ENCODE measurements at places on chromosomes 1 and 21. TPM values are rescaled to one million over a fixed set of nuclear protein-coding genes. Genes with fewer than 3 reads are reported as not detected.
A peak's percentile ranks its signal among the peaks of the same experiment; 100 is the strongest.

DNA sequence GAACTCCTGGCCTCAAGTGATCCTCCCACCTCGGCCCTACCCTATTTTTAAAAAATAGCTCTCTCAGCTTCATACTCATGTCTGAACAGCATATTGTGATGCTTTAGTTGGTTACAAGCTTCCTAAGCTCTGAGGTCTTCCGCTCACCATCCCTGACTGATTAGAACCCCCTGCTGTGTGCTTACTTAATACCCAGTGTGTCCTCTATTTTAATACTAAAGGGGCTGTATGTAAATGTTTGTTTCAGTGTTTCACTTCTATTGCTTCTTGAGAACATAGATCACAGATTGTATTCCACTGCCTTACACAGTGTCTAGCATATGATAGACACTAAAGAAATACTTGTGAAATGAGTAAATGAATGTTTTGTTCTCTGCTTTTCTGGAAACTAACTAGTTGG is 29.8 kb downstream of the ZYG11B start:
- DNase-seq, result no peak

Gene DHX9
- total RNA-seq, result 73.0 TPM

- peak; percentile 12 for DNase-seq
Observed at GRCh38 chr1:92990828-92991227, 29.6 kb upstream of the DIPK1A start.

GRCh38 chr1:241518476-241519307 is 863 bp downstream of the FH start:
- DNase-seq, result no peak

DNA sequence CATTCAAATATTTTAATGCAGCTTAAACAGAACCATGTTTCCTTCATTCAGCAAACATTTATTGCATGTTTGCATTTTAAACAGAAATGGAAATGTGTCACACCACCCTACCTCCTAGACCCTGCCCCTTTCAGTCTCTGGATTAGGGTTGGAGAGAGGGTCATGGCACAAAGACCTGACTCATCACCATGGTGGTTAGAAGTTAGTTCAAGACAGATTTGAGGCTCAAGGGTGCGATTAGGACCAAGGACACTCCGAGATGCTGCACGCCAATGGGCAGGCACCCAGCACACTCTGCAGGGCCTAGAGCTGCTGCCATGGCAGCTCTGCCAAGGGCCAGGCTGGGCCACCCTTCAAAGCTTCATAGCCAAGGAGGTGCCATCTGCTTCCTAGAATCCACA is 86.9 kb downstream of the NAV1 start:
- no peak for DNase-seq

DNA sequence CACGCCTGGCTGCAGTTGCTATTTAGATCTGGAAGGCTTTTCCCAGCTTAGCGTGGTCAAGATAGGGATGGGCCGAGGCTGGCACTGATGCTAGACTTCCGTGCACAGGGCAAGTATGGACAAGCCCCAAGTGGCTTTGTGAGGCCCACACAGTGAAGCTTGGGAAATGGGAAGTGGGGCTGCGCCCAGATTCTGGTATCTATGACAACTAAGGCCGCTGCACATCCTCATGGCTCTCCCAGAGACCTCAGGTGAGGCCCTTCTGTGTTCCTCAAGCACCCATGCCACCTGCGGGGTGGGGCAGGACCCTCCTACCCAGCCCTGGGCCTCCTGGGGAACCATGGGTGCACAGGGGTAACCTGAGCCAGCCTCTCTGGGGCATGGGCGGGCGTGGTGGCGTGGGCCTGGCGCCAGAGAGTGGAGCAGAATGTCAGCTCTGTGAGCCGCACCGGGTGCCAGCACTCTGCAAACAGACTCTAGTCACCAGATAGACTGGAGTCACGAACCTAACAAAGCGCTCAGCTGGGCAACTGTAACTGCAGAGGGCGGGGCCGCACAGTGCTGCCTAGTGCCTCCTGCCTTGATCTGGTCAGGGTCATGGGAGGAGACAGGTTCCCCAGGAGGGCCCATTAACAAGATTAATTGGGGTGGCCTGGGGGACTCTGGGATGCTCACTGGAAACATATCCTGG is 46.4 kb downstream of the ELF3 start:
- no peak for DNase-seq

Gene GCSAML
- 0.83 TPM for total RNA-seq

GRCh38 chr1:24266398-24266941 is 52.7 kb upstream of the GRHL3 start:
- DNase-seq, result no peak

- no peak for DNase-seq
Observed at GRCh38 chr1:88741413-88741812, 57.3 kb downstream of the PKN2 start.

Gene CHIA
- total RNA-seq, result not detected

- no peak for DNase-seq
Observed at GRCh38 chr1:241180569-241180968, 176.4 kb downstream of the RGS7 start.

Gene CALML6
- total RNA-seq, result not detected

DNA sequence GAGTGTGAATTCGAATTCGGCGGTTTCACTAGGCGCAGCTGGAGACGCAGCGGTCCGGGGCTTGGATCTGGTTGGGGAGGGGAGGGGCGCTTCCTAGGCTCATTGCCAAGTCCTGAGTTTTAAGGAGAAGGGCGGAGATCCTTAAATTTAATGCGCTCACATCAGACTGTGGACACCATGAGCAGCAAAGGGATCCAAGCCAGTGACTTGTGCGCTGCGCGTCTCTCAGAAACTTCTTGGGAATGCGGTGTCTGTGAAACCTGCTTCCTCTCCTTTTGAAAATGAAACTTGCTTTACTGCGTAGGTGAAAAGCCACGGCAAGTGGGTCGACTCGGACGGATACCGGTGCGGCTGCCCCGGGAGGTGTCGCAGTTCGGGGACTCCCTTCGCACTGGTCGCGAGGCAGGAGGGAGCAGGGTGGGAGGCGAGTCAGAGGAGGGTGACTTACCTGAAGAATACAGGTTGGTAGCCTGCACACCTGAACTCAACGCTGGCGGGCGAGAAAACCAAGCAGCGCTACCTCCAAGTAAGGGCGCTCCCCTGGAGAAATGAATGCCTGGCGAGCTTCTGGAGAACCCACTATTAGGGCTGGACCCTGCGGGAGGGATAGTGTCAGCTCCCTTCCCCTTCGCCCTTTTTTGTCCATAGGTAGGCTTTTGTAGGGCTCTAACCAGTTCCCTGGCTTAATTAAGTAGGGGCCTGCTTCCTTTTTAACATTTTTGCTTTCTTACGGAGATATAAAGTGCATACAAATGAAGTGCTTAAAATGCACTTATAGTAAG is 992 bp downstream of the TENT5C start:
- DNase-seq, result no peak

- DNase-seq, result no peak
Observed at GRCh38 chr1:22673486-22674409, 20.7 kb downstream of the C1QB start.

Gene CSF3R
- 6.6 TPM for total RNA-seq

DNA sequence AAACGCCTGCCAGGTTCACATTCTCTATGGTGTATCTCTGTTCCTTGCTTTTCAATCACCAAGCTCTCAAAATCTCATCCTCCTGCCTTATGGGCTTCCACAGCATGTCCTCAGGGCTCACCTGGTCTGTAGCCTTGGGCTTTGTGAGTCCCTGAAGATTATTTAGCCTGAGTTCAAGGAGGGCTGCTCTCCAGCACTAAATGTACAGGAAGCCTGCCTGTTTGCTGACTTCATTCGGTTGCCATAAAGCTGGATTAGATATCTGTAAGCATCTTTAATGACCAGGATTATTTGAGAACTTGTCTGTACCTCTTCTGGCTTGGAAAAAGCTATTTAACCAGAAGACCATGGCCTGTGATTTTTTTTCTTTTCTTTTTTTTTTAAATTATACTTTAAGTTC is 6.9 kb upstream of the REG4 start:
- no peak for DNase-seq

Gene PRRX1
- total RNA-seq, result 31.2 TPM

DNA sequence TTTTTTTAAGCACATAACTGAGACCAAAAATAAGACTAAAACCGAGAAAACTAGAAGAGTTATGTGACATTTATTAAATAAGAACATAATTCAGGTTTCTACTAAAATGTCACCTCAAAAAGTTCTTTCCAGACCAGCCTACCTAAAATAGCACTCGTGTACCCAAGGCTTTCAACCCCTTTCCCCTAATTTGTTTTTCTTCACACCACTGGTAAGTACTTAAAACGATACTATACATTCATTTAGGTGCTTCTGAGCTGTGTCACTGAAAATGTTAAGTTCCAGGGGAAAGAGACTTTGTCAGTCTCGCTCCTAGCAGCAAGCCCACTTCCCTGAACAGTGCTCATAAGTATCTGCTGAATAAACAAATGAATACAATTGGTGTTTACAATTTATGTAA is 6.8 kb downstream of the RRAGC start:
- DNase-seq, result no peak

Gene EIF3I
- total RNA-seq, result 214 TPM

DNA sequence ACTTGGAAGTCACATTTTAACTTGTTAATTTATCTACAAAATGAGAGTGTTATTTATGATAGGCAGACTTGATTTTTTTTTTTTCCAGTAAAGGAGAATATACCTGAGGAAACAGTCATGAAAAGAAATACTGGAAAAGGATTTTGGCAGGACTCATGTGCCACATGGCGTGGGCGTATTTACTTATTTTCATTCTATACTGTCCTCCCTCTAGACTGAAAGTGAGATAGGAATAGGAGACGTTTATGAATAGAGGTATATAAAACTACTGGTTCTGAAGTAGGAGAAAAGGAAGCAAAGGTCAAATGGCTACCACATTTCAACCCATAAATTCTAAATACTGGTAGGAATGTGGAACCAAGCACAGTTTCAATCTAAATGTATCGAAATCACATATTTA is 94.8 kb upstream of the MPC2 start:
- no peak for DNase-seq

Gene FAM163A
- total RNA-seq, result 0.34 TPM

GRCh38 chr1:182484531-182485257 is 34.7 kb downstream of the RGSL1 start:
- no peak for DNase-seq

DNA sequence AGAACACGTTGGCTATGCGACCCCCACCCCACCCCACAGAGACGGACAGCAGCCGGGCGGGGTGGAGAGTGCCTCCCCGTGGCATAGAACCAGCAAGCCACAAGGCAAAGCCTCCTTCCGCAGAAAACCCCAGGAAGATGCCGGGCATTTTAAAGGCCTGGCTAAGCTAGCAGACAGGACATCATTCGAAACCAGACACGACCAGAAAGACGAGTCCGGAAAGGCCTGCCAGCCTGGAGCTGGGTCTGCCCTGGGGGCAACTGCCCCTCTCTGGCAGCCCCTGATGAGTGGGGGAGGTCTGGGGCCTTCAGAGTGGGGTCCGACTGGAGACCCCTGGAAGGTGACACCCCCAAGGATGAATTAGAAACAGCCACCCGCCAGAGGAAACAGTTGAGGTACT is 8.5 kb downstream of the FTCD start:
- DNase-seq, result no peak

Gene FAM177B
- not detected for total RNA-seq

DNA sequence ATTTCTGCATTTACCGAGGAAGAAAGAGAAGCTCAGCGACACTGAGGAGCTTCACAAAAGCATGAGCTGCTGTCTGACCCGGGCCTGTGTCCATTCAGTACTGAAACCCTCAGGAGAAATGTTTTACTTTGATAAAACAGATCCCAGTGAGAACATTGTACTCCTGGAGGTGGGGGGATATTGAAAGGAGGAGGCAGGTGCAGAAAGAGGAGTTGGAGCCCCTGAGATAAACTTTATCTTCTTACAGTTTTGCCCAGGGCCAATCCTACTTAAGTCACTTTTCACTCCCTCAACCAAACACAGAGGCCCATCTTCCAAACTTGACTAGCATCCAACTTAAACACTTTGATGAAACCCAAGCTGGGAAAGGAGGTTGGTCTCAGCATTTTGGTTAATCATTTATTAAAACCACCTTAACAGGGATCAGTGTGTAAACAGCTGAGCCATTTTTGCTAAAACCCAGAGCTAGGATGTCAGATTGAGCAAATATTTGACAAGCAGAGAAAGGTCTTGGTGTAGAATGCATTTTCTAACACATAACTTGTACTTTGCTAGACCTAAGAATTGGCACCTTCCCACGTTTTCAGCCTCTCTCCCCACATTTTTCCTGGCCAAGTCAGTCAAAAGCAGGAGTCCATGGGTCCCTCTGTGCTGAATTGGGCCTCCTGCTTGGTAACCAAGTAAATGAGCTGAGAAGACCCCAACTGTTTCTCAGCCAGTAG is 32.5 kb upstream of the SARS1 start:
- DNase-seq, result no peak

DNA sequence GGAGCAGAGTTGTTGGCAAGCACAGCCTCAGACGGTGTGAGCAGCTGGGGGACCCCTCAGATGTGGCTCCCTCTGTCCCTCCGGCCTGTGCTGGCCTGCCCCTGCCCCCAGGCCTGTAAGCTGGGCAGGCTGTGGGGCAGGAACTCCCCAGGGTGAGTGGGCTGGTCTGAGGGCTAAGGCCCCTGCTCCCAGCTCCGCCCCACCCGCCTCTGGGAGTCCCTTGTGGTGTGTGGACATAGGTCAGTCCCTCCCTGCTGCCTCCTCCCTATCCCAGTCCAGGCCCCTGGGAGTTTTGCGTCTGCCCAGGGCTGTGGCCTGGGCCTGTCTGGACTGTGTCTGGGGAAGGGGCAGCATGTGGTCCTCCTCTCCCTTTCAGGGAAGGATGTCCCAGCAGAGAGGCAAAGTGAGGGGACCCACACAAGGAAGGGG is 3.6 kb upstream of the VWA1 start:
- DNase-seq, result no peak

Gene MSH4
- total RNA-seq, result 0.13 TPM

GRCh38 chr1:185849014-185849413 is 114.8 kb downstream of the HMCN1 start:
- DNase-seq, result no peak

- DNase-seq, result no peak
Observed at GRCh38 chr1:110160538-110161100, 10.3 kb downstream of the SLC6A17 start.

- no peak for DNase-seq
Observed at GRCh38 chr1:218473522-218473921, 128.4 kb downstream of the TGFB2 start.

DNA sequence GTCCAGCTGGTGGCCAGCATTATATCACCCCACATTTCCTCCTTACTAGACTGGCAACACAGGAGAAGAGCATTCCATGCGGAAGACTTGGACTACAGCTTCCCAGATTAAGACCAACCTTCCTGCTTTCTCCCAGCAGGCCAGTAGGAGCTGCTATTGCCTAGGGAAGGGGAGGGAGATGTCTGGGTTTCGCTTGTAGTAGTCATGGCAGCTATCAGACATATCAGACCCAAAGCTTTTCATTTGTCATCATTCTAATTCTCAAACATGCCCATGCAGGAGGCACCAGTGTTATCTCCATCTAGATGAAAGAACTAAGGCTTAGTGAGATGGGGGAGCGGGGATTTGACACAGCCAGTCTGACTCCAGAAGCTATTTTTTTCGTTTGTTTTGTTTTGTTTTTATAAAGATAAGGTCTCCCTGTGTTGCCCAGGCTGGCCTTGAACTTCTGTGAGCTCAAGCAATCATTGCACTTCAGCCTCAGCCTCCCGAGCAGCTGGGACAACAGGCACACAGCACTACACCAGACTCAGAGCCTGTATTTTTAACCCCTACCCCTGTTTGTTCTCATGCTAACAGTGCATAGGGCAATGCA is 4.5 kb downstream of the PLA2G2A start:
- DNase-seq, result no peak
